ENCODE measurements at places on chromosomes 3 and 15. TPM values are rescaled to one million over a fixed set of nuclear protein-coding genes. Genes with fewer than 3 reads are reported as not detected.
A peak's percentile ranks its signal among the peaks of the same experiment; 100 is the strongest.

DNA sequence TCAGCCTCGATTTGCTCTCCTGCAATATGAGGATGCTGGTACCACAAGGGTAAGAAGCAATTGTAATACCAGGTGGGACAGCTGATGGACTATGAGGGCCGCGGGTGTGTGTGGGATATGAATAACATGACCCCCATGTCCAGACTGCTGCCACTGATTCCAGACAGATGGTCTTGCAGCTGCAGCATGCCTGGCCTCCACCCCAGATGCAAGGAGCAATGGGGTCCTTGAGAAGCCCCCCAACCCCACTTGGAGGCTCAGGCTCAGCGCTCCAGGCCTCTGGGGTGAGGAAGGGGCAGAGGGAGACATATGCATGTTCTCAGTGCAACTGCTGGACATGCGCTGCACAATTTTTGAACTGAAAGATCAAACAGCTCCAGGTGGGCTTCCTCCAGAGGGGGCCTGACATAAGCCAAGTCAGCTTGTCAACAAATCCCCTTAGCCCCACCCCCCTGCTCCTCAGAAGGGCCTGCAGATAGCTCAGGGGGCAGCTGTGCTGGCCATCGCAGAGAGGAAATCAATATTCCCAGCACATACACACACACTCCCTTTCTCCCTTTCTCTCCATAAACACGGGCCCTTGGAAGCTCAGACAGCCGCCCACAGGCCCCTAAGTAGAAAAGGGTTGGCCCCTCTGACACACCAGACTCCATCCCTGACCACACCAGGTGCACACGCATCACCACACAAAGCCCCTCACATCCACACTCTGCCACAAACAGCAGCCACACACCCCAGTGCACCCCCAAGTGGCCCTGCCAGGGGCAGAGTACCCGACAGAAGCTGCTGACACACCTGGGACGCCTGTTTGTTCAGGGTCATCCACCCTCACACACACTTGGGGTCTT lies 107.0 kb downstream of the IQSEC1 start:
- no peak for DNase-seq

GRCh38 chr3:8441969-8442559 lies 59.6 kb upstream of the LMCD1 start:
- peak; percentile 55 for DNase-seq

- DNase-seq: peak; percentile 78
Measured at GRCh38 chr15:88246666-88247446, 9.7 kb downstream of the NTRK3 start.

DNA sequence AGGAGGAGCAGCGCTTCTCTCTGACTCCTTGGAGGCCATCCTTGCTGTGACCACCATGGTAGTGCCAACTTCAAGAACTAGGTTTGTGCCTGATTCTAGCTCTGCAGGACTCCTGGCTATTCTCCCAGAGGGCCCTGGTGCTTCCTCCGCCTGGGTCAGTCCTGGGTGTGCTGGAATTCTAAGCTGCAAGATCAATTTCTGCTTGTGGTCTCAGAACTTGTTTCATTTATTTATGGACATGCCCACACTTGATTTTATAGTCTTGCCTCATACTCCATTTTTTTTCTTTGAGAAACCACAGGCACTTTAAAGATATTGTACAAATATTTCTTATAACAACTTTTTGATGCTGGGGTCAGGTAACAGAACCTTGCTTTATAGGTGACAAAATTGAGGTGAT lies 87.6 kb downstream of the PDCD6IP start:
- DNase-seq: no peak

- no peak for DNase-seq
Measured at GRCh38 chr15:66401130-66402021, 14.7 kb downstream of the MAP2K1 start.

DNA sequence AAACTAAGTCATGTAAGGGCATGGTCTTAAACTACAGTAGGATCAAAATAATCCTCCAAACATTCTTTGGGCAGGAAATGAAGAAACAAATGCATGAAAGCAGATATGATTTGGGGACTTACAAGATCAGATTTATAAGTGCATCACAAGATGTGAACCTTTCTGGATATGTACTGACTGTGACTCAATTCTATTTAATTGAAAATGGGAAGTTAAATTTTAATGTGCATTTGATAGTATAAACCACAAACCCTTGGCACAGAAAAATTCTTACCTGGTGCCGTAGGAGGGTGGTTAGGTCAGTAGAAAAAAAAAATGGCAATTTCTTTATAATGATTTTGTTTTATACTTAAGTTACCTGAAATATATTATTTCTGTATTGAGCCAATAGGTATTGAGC lies 262.5 kb upstream of the TGFBR2 start:
- DNase-seq: no peak

- no peak for DNase-seq
Measured at GRCh38 chr3:194443901-194444300, 42.9 kb downstream of the ATP13A3 start.

DNA sequence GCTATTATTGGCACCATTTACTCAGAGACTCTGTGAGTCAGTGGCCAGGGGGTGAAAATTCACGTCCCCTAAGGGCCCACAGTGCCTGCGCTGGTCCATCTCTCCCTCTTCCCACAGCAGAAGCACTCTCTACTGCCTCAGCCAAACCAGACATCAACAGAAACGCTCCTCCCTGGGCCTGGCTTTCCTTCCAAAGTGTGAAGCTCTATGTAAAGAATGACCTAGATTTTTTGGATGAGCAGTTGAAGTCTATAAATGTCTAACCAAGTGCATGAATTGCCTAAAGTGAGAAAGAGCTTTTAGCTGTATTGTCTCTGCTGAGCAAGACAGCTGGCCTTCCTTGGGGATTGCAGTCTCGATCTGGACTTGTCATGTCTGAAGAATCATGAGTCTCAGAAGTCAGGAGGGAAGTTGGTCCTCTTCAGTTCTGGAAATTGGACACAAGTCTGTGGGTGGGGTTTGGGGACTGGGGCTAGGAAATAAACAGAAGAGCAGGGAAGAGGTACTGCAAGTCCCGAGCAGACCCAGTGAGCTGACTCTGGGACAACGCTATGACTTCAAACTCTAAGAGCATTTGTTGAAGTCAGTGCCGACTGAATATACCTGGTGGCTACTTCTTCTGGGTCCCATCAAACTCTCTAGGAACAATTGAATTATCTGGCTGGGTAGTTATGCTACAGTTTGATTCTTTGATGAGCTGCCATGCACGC lies 29.0 kb downstream of the RASGRP1 start:
- DNase-seq: no peak

DNA sequence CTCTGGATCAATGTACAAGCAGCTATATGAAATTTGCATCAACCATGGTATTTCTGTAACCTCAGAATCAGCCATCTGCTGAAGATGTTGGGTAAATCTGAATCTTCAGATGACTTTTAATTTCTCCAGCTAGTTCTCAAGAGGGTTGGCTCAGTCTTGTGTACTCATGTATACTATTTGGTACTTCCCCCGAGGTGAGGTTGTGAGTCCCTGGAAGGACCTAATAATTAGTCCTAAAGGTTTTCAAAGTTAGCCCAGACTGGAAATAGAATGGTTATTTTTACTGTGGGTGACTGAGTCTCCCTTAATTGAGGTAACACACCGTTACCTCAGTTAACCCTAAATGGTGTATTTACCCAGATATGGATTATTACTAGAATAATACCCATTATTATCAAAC lies 104.3 kb upstream of the THSD4 start:
- no peak for DNase-seq

DNA sequence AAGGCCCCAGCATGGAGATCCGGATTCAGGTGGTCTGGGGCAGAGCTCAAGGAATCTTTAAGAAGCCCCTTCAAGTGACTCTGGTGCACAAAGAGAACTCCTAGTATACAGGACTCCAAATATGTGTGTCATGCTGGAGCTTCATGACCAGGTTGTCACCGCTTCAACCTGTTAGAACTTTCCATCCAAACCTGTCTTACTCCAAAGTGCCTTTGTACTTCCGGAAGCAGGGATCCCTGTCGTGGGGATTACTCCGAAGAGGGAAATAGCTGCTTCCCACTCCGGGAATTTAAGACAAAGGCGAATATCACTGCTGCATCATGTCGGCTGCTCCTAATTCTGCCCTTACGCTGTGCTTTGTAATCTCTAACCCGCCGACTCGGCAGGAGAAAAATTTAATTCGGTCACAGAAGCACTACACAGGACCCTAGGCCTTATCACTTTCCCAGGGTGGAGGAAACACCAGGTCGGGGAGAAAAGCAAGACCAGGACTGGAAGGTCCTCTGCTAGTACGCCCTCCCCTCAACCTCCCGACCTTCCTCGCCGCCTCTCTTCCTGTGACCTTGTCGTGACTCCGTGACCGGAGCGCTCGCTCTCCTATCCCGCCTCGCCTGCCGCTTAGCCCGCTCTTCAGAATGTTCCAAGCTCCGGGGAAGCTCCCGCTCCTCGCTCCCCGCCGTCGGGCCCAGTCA lies 730 bp downstream of the HIGD1A start:
- peak; percentile 60 for DNase-seq

- DNase-seq: no peak
Measured at GRCh38 chr3:10339376-10339955, 18.6 kb upstream of the SEC13 start.

DNA sequence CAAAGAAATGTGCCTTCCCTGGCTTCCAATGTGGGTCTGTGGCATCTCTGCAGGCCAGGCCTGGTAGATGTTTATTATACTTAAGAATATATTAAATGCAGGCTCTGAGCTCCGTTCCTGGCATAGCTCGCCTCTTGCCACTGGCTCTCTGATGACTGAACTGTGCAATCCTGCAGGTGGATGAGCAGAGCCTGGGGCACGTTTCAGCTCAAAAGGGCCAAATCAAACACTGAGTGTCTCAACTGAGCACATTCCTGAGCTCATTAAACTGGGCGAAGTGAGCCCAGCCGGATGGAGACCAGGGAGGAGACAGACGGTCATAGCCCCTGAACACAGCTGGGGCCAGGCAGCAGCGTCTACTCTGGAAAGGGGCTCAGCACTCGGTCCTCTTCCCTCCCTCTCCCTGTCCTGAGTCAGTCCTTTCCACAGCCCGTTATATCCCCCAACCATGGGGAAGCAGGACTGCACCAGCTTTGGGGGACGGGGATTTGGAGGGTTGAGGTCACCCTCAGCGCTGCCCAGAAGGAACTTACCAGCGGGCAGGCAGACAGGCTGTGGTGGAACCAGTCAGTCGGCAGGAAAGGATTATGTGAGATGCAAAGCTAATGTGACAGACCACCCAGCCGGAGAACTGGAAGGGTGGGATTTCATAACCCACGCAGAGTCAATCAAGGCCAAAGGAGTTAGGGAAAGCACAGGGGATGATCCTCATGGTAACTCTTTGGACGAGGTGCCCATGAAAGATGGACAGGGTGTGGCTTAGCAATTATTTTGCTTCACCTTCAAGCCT lies 77.4 kb upstream of the ANKRD34C start:
- no peak for DNase-seq

DNA sequence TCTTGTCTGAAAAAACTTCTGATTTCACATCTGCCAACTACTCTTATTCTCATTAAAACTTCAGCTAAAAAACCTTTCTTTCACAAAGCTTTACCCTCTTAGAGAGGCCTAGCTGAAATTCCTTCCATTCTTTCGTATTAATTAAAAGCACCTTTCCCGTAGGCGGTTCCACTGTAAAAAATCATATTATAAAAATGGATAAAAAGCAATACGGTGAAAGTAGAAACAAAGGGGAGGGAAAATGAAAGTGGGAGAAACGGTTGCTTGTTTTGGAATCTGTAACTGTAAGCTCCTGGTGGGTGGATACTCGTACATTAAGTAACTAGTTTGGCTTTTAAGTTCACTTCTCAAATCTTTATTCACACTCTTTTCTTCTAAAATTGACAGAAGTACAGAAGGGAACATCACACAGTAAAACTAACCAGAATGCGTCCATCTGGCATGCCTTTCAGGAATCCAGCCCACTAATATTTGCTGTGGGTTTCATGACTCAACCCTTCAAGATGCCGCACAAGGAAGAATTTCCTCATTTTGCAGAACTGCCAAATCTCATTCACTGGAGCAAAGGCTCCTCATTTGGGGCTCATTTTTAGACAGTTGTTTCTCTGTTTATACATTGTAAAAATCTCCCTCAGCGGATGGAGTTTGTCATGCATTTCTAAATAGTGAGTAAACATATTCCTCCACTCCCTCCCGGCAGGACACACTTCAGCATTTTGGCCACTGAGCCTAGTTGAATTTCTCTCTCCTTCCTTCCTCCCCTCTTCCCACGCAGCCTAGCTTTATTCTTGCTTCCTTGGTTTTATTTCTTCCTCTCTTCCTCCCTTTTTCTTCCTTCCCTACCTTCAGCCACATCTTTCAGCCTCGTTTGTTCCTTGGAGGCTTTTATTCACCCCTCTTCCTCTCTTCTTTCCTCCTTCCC lies 419.5 kb upstream of the NAALADL2 start:
- DNase-seq: peak; percentile 22

- DNase-seq: no peak
Measured at GRCh38 chr3:3089017-3089416, 21.2 kb downstream of the IL5RA start.

DNA sequence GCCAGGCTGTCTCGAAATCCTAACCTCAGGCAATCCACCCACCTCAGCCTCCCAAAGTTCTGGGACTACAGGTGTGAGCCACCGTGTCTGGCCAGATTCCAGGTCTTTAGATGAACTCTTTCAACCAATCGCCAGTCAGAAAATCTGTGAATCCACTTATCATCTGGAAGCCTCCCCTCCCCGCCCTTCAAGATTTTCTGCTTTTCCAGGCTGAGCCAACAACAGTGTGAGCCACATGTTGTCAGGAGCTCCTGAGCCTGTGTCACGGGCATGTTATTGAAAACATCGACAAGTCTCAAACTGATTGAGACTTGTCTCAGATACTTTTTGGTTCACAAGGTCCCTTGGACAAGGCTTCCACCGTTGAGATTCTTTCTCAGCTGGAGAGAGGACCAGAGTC lies 52.0 kb upstream of the TRPM1 start:
- no peak for DNase-seq

DNA sequence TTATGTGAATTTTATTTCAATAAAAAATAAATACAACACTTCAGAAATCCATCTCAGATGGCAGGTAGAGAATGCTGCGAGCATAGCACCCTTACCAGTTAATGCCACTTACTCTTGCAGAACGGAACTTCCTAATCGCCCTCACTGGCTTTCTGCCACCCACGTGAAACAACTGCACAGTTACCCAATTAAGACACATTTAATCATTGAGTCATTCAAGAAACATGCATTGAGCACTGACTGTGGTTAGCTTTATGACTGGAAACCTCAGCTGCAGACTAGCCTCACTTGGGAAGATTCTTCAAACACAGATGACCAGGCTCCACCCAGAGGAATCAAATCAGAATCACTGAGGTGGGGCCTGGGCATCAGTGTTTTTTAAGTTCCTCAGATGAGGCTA lies 5.6 kb upstream of the MFGE8 start:
- peak; percentile 28 for DNase-seq

The FRMD4B gene
- 14.3 TPM for total RNA-seq

The TBC1D21 gene
- not detected for total RNA-seq

The EOGT gene
- total RNA-seq: 40.9 TPM

The NR2E3 gene
- total RNA-seq: not detected

The PPARG gene
- total RNA-seq: 12.4 TPM

The EPHB1 gene
- 1.8 TPM for total RNA-seq

The LRCH3 gene
- total RNA-seq: 24.3 TPM

The CD276 gene
- 40.1 TPM for total RNA-seq

The SEC22C gene
- 27.1 TPM for total RNA-seq

The TRIM42 gene
- total RNA-seq: not detected

Data from heart right ventricle (tissue), 16 donors.